Osteocyte (in vitro differentiated cells): ENCODE measurements at places on chromosomes 13 and 19. TPM values are rescaled to one million over a fixed set of nuclear protein-coding genes. Genes with fewer than 3 reads are reported as not detected.

The B3GNT8 gene
- total RNA-seq, result 0.35 and 1.5 TPM in 2 replicates

GRCh38 chr19:48997972-48998371, 4.3 kb downstream of the RUVBL2 start:
- H3K27ac ChIP-seq, result no peak overlapping the region
- H3K27me3 ChIP-seq, result no peaks in the 10 kb centered on the region
- H3K36me3 ChIP-seq, result peaks cover 4% of the 10 kb centered on the region
- no peak for DNase-seq
- no peak overlapping the region for H3K4me3 ChIP-seq

GRCh38 chr19:19145684-19146608, 7.7 kb upstream of the TMEM161A start:
- H3K27me3 ChIP-seq, result peaks cover 3% of the 10 kb centered on the region
- no peak overlapping the region for H3K27ac ChIP-seq
- H3K4me3 ChIP-seq, result no peak overlapping the region
- H3K36me3 ChIP-seq, result no peaks in the 10 kb centered on the region
- H3K4me1 ChIP-seq, result no peaks in the 10 kb centered on the region
- peak; percentile 93 for DNase-seq

DNA sequence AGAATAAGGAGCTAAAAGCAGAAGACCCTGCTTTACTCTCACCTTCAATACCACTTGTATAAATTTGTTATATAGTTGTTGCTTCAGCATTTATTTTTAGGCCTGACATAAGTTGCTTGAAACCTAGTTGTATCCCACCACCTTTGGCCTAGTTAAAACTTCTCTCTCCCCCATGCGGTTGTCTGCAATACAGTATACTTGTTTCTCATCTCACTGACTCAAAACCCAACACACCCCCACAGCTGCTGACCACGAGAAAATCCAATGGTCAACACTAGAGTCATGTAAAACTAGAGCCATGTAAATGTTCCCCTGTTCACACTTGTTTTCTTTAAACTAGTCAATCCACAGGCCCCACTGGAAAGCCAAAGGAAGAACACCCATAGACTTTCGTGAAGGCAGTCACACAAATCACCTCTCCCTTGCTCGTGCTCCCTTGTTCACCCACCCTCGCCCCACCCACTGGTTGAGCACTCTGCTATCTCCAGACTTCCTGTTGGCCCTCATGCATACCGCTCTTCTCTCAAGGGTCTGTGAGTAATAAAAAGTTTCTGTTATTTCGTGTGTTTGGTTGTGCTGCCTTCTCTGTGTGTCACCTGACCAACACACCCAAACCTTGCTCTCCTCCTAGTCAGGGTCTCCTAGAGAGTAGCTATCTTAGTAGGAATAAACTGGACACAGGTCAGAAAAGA, 12.9 kb upstream of the CCDC169 start:
- H3K4me3 ChIP-seq, result no peak overlapping the region
- H3K27me3 ChIP-seq, result no peaks in the 10 kb centered on the region
- DNase-seq, result no peak
- no peak overlapping the region for H3K27ac ChIP-seq
- peaks cover 66% of the 10 kb centered on the region for H3K36me3 ChIP-seq

- DNase-seq, result no peak
- H3K4me1 ChIP-seq, result peaks cover 34% of the 10 kb centered on the region
- no peaks in the 10 kb centered on the region for H3K36me3 ChIP-seq
- H3K27me3 ChIP-seq, result no peaks in the 10 kb centered on the region
Measured at GRCh38 chr13:43316281-43316680, 292.9 kb downstream of the DNAJC15 start.
